ENCODE measurements at places on chromosomes 4 and X. TPM values are rescaled to one million over a fixed set of nuclear protein-coding genes. Genes with fewer than 3 reads are reported as not detected.

- no peak for DNase-seq
These were observed 17.1 kb upstream of the CT47C1 start for GRCh38 chrX:119055687-119056086.

DNA sequence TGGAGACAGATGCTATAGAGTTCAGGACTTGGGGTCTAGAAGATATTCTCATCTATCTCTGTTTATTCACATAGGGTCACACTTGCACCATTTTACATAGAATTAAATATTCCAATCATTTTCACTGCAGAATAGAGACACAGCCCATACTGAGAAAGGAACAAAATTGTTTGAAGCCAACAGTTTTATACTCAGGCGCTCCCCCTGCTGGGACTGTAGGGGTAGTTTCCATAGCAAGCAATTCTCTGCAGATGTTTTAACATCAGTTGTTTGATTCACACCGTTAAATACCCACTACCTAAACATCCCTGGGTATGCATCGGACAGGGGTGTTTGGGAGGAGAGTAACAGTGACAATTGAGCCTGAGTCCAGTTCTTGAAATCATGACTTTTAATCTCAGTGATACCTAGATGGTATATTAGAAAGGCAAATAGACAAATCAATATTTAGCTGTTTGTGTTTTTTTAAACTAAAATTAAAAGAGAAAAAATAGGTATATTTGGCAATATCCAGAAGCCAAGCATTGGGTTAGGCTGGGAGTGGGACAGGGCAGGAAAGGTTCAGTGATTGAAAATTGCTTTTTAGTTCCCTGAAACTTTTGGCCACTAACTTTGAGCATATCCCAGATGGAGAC lies 33.8 kb downstream of the LONRF3 start:
- DNase-seq: no peak

DNA sequence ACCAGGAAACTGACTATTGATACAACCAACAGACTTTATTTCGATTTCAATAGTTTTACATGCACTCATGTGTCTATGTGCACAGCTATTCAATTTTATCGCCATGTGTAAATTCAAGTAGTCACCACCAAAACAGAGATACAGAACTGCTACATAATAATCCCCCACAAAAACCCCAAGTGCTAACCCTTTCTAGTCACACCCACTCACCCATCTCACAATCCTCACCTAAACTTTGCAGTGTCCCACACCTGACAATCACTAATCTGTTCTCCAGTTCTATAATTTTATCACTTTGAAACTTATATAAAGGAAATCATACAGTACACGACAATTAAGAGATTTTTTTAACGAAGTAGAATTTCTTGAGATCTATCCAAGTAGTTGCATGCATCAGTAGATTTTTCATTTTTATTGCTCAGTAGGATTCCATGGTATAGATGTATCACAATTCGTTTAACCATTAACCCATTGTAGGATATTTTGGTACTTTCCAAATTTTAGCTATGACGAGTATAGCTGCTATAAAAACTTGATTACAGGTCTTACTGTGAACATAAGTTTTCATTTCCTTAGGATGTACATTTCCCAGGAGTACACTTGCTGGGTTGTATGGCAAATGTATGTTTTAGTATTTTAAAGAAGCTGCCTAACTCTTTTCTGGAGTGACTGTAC lies 85.9 kb downstream of the CASK start:
- no peak for DNase-seq

GRCh38 chr4:102601586-102602227 lies 100.5 kb downstream of the NFKB1 start:
- DNase-seq: no peak

DNA sequence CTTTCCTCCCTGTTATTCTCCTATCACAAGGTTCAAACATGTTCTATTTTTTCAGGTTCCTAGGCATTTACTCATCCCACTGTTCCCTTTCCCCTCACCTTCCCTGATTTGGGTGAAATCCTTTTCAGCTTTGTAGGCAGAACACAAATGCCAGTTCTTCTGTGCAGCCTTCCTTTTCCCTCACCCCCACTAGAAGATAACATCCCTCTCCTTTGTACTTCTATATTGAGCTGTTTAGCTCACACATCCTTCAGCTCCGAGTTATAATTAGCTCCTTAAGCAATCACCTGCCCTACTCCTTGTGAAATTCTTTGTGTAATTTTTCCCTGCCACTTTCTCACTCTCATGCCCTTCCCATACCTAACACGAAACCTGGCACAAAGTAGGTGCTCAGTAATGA lies 240.9 kb downstream of the AR start:
- DNase-seq: no peak

DNA sequence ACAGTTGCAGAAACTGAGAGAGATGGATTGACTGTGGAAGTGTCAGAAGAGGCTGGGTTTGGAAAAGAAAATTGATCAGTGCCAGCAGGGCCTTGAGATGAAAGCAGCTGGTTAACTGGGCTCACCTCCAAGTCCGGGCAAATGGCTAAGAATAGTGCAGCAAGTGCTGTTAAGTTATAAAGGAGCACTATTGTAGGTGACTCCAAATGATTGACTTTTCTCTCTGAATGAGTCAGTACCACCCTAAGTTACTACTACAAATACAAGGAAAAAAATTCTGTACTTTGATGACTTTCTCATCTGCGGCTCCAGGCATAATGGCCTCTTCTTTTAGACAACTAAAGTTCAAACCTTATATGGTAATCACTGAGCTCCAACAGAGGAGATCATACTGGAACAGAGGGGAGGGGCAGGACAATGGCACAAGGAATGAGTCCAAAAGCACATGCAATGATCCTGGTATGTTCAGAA lies 733.4 kb upstream of the INTU start:
- DNase-seq: no peak

- DNase-seq: no peak
These were observed 335.1 kb upstream of the CLNK start for GRCh38 chr4:11019451-11020240.

- peak; percentile 93 for DNase-seq
These were observed at the start of gene TMEM185A for GRCh38 chrX:149631234-149632165. Gene TMEM185A (minus strand): TSS chrX:149631792. CDS start chrX:149631580, 212 bp downstream.

GRCh38 chr4:153239409-153239808 lies 35.2 kb downstream of the TRIM2 start:
- no peak for DNase-seq

GRCh38 chrX:16177260-16177659 lies 10.0 kb downstream of the MAGEB17 start:
- no peak for DNase-seq

GRCh38 chr4:93394545-93395081 lies 433.9 kb upstream of the ATOH1 start:
- no peak for DNase-seq

- DNase-seq: no peak
These were observed 207.8 kb downstream of the FAT4 start for GRCh38 chr4:125522588-125522987.

DNA sequence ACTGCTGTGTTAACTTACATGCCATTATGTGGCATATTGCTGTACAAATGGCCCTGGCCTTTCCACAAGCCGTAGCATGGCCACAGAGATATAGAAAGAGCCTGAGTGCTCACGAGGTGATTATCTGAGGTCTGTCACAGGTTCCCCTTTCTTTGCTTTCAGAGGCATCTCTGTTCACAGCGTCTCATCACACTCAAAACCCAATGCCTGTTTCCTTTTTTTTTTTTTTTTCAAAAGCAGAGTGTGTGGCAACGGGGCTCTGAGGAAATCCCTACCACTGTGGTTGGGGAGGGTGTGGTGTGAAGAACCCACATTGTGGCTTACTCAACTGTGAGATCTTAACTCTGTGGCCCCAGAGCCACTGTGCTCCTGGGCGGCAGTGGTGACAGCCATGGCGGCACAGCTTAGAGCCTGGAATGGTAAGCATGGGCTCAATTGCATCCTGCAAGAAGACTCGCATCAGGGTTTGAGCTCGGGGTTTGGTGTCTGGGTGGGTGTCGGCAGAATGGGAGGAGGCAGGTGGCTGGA lies 30.8 kb downstream of the RTL5 start:
- peak; percentile 90 for DNase-seq

DNA sequence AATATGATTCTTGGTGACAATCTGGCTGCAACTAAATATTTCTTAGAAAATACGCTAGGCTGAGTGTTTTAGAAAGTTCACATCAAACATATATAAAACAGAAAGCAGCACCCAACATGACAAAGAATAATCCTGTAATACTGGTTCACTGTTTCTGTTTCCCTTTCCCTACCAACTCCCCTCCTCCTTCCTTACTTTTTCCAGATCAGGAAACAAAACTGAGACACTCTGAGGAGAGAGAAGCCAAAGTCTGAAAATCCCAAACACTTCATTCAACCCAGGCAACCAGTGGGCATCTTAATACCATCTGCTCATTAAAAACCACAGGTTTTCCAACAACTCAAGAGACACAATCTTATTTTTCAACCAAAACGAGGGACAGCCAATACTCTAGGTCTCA lies 160.4 kb upstream of the MAP3K15 start:
- no peak for DNase-seq

DNA sequence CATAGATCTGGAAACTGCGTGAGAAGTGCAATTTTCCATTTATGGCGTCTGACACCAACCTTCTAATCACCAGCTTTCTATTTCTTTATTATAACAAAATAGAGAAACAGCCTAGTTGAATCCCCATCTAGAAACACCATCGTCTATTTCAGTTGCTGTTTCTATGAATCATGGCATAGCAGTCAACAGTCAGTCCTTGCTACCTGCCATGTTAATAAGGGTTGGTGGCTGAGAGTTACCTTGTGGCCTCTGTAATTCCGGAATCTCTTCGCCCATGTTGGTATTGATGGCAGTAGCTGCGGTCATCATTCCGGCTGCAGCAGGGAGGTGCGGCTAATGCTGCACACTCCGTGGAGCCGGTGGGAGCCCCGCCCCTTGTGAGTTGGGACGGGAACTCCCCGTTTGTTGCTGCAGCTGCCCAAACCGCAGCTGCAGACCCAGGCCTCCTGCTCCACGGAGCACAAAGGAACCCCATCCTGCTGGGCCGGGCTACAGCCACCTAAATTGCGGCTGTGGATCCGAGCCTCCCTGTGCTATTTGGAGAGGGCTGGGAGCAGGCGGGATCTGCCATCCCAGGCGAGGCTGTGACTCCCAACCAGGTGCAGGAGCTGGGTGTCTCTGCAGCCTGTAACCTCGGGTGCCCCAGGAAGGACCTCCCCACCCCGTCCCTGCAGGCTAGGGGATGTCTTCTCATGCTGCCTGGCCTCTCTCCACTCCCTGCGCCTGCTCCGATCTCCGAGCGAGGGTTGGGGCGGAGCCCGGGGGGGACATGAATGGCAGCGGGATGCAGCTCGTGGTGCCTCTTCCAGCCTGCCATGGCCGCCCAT lies 115.4 kb upstream of the STK26 start:
- no peak for DNase-seq

GRCh38 chr4:105327222-105327621 lies 146.6 kb downstream of the PPA2 start:
- no peak for DNase-seq

- no peak for DNase-seq
These were observed 19.5 kb upstream of the PGRMC2 start for GRCh38 chr4:128307123-128307571.

DNA sequence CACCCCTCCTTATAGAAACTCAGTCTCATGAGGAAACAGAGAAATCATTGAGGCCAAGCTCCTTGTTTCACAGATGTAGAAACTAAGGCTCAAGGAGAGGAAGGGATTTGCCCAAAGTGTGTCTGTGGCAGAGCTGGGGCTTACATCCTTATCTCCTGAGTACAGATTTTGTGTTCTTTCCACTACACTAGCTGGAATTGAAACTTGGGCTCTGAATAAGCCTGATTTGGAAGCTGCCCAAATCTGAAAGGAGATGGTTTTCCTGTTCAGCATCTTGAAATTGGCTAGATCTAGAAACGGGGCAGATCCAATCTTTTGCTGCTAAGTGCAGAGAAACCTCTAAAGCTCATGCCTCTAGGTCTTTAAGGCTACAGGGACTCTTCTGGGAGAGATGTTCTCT lies 24.3 kb downstream of the AWAT2 start:
- no peak for DNase-seq

GRCh38 chr4:146179784-146180370 lies 4.4 kb downstream of the LSM6 start:
- no peak for DNase-seq

- DNase-seq: no peak
These were observed 142.5 kb downstream of the PPARGC1A start for GRCh38 chr4:23747281-23747735.

DNA sequence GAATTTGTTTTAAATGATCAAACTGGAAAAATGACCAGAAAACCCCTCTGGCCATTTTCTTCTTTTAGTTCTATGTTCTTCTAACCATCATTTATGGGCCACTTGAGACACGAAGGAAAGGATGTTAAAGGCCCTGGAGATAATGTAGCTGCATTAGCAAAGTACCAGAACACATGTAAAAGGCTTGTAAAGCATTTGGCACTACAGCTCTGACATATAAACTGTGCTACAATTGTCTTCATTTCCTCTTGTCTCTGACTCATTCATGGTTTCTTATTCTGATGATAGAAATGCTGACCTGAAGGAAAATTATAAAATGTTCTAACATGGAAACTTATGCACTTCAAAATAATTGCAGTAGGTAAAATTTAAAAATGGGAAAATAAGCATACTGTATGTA lies 388.7 kb downstream of the FAT4 start:
- no peak for DNase-seq

DNA sequence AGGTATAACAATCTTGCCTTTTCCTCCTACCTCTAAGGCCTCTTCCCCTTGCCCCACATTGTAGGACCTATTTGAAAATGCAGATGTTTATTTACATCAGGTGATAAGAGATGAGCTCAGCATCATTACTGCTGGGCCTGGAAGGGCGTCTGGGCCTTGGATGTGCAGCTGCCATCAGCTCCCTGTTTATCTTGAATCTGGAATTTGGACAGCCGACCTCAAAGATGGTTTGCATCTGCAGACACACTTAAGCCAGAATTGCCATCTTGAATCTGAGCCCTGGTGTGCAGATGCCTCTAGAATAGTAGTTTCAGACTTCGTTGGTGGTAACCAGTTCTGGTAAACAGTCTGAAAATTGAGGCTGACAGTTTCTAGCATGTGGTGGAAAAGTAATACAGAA lies 59.0 kb downstream of the FAM193A start:
- no peak for DNase-seq

DNA sequence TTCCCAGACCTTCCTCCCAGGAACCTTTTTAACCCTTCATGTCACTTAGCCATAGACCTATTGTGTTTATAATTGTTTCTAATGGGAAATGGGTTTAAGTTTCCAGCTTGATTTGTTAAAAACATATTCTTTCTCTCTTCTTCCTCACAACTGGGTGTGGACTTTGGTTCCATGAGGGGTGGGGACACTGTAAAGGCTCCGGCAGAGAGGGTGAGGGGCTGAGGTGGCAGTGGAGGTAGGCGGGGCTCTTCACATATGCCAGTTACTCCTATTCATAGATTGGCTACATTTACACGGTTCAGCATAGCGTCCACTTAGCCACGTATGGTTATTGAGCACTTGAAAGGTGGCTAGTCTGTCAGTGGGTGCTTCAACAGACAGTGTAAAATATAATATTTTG lies 7.8 kb downstream of the INTS6L start:
- no peak for DNase-seq

Gene MTNR1A
- total RNA-seq: not detected

Gene ATOH1
- total RNA-seq: not detected

Gene SLC25A43
- total RNA-seq: 6.9 TPM

Gene CAPN6
- total RNA-seq: 0.49 TPM

Gene SPANXN3
- total RNA-seq: not detected

Gene PDHA2
- not detected for total RNA-seq

Gene GLRA3
- 0.09 TPM for total RNA-seq

Gene DMD
- 9.0 TPM for total RNA-seq

Gene ENPP6
- total RNA-seq: 1.4 TPM

Gene KLHL13
- total RNA-seq: 2.1 TPM

Gene S100G
- total RNA-seq: not detected

Gene DMP1
- total RNA-seq: not detected

Gene CXXC4
- total RNA-seq: 0.43 TPM

Gene TEC
- 5.9 TPM for total RNA-seq

Gene MAGEA2B
- not detected for total RNA-seq

Gene PARM1
- 12.3 TPM for total RNA-seq

Gene NKX6-1
- not detected for total RNA-seq
